ENCODE measurements at places on chromosomes 12 and 14.
A peak's percentile ranks its signal among the peaks of the same experiment; 100 is the strongest.

- DNase-seq: no peak
Observed at GRCh38 chr12:104877103-104877705, 80.9 kb downstream of the SLC41A2 start.

DNA sequence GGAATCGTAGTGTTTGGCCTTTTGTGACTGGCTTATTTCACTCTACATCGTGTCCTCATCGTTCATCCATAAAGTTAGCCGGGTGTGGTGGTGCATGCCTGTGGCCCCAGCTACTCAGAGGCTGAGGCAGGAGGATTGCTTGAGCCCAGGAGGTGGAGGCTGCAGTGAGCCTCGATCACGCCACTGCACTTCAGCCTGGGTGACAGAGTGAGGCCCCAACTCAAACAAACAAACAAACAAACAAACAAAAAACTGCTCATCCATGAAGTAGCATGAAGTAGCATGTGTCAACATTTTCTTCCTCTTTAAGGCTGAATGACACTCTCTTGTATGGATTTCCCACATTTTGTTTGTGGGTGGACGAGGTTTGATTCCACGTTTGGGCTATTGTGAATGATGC lies 44.0 kb upstream of the MEG3 start:
- no peak for DNase-seq

DNA sequence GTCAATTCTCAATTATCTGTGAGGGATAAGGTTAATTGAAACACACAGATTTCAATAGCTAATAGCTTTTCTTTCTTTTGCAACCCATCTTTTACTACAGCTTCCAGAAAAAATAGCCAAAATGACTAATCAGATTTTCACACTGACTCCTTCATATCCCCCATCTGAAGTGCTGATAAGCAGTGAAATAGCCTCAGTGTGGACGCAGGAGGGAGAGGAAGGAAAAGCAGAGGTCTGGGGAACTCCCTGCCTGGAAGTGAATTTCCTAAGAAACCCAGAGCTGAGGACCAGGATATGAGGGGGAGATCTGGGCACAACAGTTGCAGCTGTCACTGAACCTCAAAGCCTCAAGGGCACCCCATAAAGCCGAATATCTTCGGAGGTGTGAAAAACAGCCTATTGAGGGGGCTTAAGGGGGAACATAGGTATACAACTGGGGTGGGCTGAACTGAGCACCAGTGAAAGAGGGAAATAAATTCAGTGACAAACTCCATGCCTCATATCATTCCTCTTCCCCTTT lies 60.9 kb downstream of the EMP1 start:
- no peak for DNase-seq

GRCh38 chr12:79255288-79255687 lies 390.7 kb downstream of the SYT1 start:
- no peak for DNase-seq

- no peak for DNase-seq
Observed at GRCh38 chr14:92982956-92983355, 60.0 kb downstream of the CHGA start.

- DNase-seq: no peak
Observed at GRCh38 chr14:65291531-65291930, 121.0 kb upstream of the FUT8 start.

DNA sequence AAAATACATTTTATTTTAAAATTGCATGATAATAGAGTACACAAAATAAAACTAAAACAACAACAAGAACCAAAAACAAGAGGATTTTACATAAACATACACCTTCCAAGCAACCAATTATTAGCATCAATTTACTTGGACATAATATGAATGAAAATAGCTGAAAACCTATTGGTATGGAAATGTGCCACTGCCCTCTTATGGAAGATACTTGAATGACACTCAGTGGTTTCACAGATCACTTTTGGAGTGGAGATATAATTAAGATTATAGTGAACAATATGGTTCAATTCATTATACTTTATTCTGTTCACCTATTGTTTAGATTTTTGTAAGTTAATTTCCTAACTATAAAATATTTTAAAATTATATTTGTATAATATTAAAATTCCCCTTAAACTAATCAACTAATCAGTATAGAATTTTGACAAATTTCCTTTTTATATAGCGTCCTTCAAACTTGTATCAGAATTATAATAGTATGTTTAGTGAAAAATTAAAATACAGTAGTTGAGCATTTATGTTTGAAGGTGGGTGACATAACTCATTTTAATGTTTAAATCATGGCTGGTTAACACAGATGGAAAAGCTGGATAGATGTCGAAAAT lies 70.1 kb downstream of the SLC6A15 start:
- no peak for DNase-seq

DNA sequence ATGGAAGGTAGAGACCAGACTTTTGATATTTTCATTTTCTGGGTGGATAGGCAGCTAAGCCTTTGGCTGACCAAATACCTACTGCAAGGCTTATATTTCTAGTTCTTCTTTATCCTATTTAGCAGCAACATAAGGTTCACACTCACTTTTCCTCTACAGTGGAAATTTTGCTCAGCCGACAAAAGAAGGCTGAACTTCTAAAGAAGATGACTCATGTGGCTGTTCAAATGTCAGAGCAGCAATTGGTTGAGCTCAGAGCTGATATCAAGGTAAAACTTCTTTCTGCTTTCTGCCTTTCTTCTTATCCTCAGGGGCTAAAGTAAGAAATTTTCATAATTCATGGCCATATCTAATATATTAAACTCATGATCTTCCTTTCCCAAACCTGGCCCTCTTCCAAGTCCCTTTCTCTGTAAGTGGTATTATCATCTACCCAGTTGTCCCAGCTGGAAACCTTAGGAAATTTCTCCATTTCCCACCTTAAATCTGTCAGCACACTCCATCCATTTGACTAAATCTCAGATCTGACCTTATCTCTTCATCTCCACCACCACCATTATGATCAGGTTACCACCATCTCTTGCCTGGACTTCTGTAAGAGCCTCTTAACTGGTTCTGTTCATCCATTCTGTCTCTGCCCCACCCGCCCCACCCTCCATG lies 19.8 kb upstream of the KCNH3 start:
- DNase-seq: no peak

DNA sequence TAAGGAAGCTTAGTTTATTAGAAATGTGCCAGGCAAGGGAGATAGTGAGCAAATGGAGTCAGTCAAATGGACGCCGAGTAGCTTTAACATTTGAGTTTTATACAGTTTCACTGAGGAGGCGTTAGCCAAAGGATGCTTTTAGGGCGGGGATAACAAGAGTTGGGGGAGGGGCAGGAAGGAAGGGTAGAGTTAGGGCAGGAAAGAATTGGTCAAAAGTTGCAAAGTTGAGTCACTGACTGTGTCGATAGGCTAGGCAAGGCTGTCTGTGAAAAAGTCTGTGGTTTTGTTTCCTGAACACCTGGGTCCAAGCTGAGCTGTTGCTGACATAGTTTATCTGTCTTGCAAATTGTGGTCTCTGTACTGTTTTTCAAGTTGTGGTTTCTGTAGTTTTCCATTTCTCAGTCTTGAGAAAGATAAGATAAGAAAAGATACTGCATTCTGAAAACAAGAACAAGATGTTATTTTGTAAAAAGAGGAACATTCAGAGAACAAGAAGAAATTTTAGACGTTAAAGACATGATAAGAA lies 62.6 kb upstream of the RESF1 start:
- DNase-seq: peak; percentile 85

DNA sequence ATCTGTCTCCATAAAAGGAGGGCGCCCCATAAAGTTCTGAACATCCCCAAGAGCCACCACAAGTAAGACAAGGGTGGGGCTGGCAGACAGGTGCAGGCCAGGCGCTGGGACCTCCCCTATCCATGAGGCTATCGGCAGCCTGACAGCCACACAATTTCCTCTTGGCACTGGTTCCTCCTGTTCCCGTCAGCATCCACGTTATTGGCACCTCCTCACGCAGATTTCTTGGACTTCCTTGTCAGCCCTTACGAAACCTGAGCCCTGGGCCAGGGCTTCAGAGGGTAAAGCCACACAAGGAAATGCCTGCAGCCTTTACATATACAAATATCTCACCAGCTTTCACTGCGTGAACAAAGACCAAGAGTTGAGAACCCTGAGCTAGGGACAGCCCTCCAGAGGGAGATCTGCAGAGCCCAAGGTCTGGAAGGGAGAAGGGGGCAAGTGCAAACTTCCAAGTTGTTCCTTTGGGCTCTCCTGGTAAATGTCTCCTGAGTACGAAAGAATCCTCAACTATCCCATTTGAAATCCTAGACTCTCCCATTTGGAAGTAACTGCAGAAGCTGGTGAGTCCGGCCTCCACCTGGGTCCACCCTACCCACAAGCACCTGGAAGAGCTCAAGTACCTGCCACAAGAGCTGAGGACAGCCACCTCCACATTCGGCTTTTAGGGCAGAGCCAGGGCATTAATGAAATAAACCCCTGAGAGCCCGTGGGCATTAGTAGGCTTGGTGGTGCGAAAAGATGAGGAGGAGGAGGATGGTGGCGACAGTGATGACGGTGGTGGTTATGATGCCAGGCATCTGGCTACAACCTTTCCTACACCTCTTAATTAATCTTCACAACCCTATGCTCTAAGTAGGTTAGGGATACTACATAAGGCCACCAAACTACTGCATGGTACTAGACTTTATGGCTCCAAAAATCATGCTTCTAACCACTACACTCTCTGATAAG lies 5.5 kb upstream of the TC2N start:
- no peak for DNase-seq

DNA sequence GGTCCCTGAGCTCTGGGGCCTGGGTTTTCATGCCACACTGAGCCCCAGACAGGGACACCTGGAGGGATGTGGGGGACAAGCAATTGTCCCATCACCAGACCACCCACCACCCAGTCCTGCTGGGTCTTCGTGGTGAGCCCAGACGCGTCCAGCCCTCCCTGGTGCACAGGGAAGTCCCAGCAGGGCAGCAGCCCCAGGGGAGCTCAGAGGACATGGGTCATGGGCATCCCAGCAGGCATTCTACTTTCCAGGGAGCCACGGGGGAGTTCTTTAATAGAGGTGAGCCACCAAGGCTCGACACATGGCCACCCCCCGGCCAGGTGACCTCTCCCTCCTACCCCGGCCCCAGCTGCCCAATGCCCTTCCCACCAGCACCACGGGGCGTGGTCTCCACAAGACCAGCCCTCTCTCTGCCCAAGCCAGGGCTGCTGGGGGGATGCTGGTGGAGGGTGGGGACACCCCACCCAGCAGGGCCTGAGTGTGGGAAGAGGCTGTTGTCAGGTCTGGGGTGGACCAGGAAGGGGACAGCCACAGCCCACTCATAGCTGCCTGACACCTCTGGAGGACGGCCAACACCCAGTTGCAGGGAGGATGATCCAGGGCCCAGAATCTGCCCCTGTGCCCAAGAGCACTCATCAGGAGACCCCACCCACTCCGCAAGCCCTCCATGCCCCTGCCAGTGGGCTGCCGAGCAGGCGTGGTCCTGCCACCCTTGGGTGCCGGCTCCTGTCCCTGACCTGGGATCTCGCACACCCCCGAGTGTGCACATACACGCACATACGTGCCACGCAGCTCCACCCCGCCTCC lies 14.1 kb downstream of the AKT1 start:
- no peak for DNase-seq

GRCh38 chr12:114381177-114381576 lies 24.8 kb downstream of the TBX5 start:
- DNase-seq: no peak

- no peak for DNase-seq
Observed at GRCh38 chr14:45242706-45243105, 10.3 kb downstream of the MIS18BP1 start.

DNA sequence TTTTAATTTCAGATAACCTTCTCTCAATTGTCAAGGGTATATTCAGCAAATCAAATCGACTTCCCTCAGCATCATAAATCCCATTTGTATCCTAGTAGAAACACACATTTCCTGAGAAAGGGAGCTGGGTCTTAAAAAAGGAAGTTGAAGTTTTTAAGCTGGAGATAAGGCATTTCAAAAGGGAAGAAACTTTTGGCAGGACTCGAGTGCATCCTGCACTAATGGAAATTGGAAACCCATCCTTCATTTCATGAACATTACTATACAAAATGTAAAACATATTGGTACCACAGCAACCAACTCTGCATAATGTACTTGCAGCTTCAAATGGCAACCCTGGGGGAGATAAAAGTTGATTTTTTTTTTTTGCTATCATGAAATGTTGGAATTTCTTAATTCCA lies 23.7 kb upstream of the TMCC3 start:
- DNase-seq: no peak

GRCh38 chr14:30064454-30064853 lies 136.8 kb upstream of the PRKD1 start:
- no peak for DNase-seq

DNA sequence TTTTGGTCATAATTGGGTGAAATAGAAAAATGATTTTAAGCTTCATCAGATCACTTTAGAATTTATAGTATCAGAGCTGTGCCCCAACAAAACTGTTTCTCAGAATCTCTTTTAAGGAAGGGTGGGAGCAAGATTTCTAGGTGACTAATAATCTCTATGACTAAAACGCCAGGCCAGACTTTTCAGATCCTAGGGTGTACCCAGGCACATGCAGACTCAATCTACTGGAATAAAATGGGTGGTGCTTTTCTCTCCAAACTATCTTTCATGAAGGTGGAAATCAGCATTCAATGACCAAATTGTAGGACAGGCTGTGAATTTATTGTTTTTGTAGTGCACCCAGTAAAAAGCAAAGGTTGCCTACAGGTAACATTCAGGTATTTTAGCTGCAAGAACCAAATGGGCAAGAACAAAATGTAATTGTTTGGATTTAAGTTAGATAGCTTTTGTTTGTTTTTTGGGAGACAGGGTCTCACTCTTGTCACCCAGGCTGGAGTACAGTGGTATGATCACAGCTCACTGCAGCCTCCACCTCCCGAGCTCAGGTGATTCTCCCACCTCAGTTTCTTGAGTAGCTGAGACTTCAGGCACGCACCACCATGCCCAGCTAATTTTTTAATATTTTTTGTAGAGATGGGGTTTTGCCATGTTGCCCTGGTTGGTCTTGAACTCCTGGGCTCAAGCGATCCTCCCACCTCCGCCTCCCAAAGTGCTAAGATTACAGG lies 49.5 kb downstream of the PPP2R5C start:
- no peak for DNase-seq

GRCh38 chr14:77825895-77826519 lies 26.1 kb downstream of the ADCK1 start:
- no peak for DNase-seq

DNA sequence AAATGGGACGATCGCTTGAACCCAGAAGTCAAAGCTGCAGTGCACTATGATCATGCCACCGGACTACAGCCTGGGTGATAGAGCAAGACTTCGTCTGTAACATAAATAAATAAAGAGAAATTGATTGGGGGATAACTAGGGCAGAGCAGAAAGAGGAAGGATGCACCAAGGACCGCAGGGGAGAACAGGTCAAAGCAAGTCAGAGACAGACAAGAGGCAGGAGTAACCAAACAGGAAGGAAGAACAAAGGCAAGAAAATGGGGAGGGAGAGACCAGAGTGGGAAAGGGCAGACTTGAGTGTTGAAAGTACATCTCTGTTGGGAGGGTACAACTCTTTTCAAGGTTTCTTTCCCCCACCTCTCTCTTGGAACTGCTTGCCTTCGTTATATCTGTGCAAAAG lies 50.8 kb upstream of the ELK3 start:
- no peak for DNase-seq

DNA sequence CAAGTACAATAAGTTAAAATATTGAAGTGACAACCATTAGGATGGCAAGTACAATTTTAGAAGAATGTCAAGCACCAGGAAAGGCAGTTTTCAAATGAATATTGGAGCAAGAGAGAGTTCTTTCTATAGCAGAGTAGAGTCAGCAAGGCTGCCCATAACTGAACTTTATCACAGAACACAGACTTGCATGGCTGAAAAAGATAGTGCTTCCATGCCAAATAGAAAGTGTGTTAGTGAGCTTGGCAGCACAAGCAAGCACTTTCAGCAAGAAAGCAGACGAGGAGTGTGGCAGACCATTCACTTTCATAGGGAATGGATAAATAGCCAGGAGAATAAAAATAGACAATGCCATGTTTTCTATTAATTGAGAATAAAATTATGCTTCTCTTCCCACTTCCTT lies 647.0 kb upstream of the MGAT4C start:
- DNase-seq: no peak

All from stimulated activated CD4-positive, alpha-beta T cell treated with anti-CD3 and anti-CD28 coated beads, Interleukin-15, amount 100 ng/mL, for 48 hours (primary cell).